Stimulated activated CD4-positive, alpha-beta T cell treated with anti-CD3 and anti-CD28 coated beads, TNF-alpha, amount 100 ng/mL, for 1 hour (primary cell): ENCODE measurements at places on chromosomes 12 and 14.
A peak's percentile ranks its signal among the peaks of the same experiment; 100 is the strongest.

DNA sequence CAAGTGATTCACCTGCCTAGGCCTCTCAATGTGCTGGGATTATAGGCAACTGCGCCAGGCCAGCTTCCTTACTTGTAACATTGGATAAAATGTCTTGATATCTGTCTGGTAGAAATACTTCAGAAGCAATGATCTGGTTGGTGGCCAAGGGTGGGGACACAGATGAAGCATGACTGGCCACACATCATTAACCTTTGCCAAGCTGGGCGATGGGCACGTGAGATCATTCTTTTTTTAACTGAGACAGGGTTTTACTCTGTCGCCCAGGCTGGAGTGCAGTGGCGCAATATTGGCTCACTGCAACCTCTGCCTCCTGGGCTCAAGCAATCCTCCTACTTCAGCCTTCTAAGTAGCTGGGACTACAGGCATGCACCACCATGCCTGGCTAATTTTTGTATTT lies 31.1 kb downstream of the PLEKHH1 start:
- DNase-seq = no peak

- no peak for DNase-seq
Measured at GRCh38 chr12:95395696-95396095, 78.3 kb upstream of the METAP2 start.

DNA sequence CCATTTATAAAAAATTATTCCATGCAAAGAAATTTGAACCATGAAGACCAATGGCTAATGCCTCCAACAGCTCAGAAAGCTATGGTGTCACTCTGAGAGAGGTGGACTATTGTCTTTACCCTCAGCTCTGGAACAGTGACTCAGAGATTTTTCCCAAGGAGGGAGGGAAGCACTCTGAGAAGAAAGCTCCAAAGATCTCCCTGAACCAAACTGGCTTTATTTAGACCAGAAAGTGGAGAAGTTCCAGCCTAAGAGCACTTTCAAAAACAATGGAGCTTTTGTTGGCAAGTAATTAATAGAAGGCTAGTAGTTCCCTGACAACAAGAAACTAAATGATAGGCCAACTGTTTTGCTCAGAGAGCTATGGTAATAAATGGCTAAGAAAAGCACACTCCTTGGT lies 599.9 kb upstream of the MDGA2 start:
- DNase-seq = no peak

- DNase-seq = no peak
Measured at GRCh38 chr14:85090681-85091080, 439.3 kb upstream of the FLRT2 start.

DNA sequence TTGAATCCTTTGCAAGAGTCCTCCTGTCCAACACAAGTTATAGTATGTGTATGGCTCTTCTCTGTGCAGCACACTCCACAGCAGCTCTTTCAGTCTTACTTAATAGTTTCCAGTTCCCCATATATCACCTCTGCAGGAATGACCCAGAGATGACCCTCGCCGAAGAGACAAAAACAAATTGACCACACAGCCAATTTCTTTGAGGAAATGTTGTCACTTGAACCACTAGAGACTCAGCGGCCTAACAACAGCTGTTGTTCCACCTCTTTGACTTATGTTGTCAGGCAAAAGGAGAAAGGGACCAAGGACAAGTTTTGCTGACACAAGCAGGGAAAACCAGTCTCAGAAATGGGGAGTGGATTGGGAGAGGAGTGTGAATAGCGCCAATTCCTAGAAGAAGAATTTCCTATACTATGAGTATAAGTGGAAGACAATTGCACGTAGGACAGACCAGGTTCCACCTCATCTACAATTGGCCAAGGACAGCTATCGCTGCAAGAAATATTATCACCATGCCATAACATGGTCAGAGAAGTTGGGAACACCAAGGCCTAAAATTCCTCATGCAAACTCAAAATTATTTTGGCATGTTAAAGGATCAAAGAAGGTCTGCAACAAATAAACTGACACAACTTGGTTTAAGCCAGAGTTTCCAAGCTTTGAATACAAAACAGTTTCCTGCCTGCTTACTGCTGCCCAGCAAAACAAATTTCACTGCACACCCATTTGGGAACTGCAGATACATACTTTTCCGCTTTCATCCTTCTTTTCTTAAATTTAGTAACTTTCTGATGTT lies 41.7 kb upstream of the ITPR2 start:
- DNase-seq = no peak

DNA sequence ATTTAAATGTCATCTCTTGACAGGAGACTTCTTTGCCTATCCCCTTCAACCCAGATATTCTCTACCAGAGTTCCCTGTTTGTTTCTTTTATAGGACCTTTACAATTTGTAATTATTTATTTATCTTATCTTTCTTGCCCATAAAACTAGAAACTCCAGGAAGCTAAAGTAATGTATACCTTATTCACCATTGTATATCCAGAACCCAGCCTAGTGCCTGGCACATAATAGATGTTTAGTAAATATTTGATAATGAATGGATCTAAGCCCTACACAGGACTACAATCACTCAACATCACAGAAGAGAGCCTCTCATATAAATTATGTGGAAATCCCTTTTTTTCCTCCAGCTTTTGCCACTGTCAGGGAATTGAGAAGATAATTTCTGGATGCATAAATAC lies 125.6 kb upstream of the CNOT2 start:
- no peak for DNase-seq

DNA sequence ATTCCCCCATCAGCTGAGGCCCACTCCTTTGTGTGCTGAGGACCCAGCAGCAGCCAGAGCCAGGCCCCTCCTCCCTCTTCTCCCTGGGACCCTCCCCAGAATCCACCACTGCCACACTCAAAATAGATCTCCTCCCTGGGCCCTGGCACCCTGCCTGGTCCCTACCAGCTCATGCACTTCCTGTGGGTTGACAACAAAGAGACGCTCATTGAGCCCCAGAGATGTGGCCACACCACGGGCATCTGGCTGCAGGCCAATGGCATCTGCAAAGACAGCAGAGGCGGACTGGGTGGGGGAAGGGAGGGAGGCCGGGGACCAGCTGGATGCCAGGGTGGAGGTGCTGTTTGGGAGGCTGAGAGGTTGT lies 16.0 kb upstream of the ENDOU start:
- peak; percentile 50 for DNase-seq

- DNase-seq = no peak
Measured at GRCh38 chr12:20368651-20369304, 441 bp downstream of the PDE3A start.

DNA sequence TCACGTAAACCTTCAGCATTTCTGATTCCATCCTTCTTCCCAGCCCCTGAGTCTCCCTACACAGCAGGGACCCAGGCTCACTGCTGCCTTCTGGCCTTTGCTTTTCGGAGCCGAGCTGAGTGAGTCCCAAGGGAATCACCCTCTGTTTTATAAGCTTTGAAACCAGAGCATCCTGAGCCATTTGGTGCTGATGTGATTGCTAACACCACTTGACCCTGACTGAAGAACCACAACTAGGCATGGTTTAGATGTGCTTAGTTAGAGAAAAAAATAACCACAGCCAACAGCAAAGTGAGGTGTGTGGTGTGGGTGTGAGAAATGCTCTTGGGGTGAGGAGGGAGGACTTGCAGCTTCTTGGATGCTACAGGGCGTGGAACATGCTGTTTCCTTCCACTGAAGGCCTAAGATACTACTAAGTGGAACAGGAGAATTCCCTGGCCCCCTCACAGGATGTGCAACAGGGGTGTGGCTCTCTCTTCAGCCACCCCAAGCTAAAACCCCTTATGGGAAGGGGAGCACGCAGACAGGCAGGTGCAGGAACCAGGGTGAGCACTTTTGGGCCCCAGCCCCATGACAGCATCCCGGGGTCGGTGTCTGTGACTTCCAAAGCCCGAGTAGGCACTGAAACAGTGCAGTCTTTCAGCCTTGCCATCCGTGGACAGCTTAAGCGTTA lies at the start of gene TC2N:
TSS of gene TC2N (minus strand) at position 221 of the 673 bp plus-strand sequence. CDS start 53,767 bp downstream, outside the sequence.
- DNase-seq = peak; percentile 17

- peak; percentile 59 for DNase-seq
Measured at GRCh38 chr14:63852817-63853731, at the start of gene SYNE2. Gene SYNE2 (plus strand): TSS chr14:63853004. CDS start chr14:63909149, 56,145 bp downstream.

DNA sequence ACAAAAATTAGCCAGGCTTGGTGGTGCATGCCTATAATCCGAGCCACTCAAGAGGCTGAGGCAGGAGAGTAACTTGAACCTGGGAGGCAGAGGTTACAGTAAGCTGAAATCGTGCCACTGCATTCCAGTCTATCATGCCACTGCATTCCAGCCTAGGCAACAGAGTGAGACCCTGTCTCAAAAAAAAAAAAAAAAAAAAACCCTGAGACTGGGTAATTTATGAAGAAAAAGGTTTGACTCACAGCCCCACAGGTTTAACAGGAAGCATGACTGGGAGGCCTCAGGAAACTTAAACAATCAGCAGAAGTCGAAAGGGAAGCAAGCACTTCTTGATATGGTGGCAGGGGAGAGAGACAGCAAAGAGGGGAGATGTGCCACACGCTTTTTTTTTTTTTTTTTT lies 123.2 kb downstream of the GXYLT1 start:
- DNase-seq = no peak

GRCh38 chr14:25050269-25051150 lies 563 bp upstream of the STXBP6 start:
- no peak for DNase-seq

- no peak for DNase-seq
Measured at GRCh38 chr12:12673296-12673695, 22.7 kb downstream of the GPR19 start.

- no peak for DNase-seq
Measured at GRCh38 chr12:3966376-3966775, 93.2 kb upstream of the PARP11 start.

- DNase-seq = no peak
Measured at GRCh38 chr12:48447755-48448154, 24.6 kb upstream of the ANP32D start.

- DNase-seq = no peak
Measured at GRCh38 chr12:21265932-21266331, 68.8 kb downstream of the SLCO1A2 start.
